ENCODE measurements at places on chromosomes 5 and 9. TPM values are rescaled to one million over a fixed set of nuclear protein-coding genes. Genes with fewer than 3 reads are reported as not detected.

GRCh38 chr9:21674894-21675293 lies 127.5 kb upstream of the MTAP start:
- no peak for DNase-seq

GRCh38 chr9:13447843-13448422 lies 168.4 kb upstream of the MPDZ start:
- no peak for DNase-seq

DNA sequence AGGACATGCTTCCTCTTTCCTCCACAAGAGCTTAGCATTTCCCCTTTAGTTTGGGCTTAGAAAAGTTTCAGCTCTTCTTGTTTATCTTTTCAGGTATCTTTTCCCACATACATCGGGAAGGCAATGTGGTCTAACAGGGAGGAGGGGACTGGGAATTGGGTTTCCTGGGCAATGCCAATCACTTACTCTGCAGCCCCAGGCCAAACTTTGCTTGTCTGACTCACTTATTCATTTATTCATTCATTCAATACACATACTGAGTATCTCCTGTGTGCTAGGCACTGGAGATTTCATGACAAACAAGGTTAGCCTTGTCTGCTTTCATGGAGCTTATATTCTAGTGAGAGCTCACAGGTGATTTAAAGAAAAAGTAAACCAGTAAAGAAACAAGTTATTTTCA lies 10.7 kb upstream of the POU4F3 start:
- DNase-seq = no peak

The PCDHGB5 gene
- polyA plus RNA-seq = 9.9 TPM

DNA sequence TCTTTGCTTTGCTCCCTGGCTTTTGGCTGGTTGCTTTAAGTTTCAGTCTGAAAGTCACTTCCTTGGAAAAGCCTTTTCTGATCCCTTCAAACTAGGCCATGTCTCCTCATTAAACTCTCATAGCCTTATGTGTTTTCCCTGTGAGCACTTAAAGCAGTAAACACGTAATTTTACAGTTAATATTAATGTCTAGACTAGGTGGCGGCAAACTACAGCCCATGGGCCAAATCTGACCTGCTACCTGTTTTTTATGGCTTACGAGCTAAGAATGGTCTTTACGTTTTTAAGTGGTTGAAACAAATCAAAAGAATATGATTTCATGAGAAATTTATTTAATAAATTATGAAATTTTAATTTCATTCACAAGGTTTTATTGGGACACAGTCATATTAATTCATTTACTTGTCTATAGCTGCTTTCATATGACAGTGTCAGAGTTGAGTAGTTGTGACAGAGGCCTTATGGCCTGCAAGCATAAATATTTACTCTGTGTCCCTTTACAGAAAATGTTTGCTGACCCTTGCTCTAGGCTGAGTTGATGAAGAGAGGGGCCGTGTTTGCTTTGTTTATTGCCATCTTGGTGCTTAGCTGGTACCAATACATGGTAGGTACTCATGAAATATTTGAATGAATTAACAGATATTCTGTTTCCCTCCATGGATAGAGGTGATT lies 7.4 kb downstream of the SLC44A1 start:
- no peak for DNase-seq

DNA sequence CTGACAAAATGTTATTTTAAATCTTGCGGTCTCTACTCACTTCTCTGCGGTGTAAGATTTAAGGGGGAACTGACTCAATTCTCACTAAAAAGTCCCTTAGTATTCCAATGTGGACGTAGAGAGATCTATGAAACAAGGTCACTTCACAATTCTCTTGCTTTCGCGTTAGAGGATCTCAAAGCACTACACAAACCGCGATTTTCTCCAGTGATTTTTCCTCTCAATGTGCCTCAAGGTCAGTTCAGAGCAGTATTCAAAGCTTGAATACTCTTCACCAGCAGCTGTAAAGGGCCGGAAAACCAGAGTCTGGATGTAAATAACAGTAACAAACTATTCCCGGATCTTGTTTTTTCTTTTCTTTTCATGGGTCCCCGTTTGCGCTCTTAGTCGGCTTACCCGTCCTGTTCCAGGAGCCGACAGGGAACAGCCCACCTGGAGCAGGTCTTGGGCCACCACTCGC lies 128.2 kb downstream of the TMEM161B start:
- no peak for DNase-seq

The ALDH1A1 gene
- 288 TPM for polyA plus RNA-seq

GRCh38 chr9:116525611-116526010 lies 161.5 kb upstream of the TRIM32 start:
- DNase-seq = no peak

The TOR1A gene
- 43.5 TPM for polyA plus RNA-seq

The ZNF366 gene
- polyA plus RNA-seq = 3.5 TPM

The RNF20 gene
- 55.7 TPM for polyA plus RNA-seq

The CA9 gene
- polyA plus RNA-seq = 0.63 TPM

GRCh38 chr9:137029058-137029936 lies 1.3 kb upstream of the ABCA2 start:
- DNase-seq = no peak

The GHR gene
- polyA plus RNA-seq = 17.1 TPM

The TAF11L5 gene
- not detected for polyA plus RNA-seq

The LRRC8A gene
- polyA plus RNA-seq = 27.6 TPM

The IL13 gene
- polyA plus RNA-seq = not detected

The IRX1 gene
- 28.6 TPM for polyA plus RNA-seq

The FBXL7 gene
- 79.3 TPM for polyA plus RNA-seq

GRCh38 chr5:143782588-143783386 lies 29.2 kb upstream of the HMHB1 start:
- no peak for DNase-seq

The ADGRV1 gene
- polyA plus RNA-seq = 10.4 TPM

- no peak for DNase-seq
These were observed 97.9 kb upstream of the EQTN start for GRCh38 chr9:27394826-27395201.

The TRAPPC13 gene
- polyA plus RNA-seq = 35.7 TPM

The ANXA2R gene
- 1.1 TPM for polyA plus RNA-seq

The TSSK1B gene
- polyA plus RNA-seq = not detected

DNA sequence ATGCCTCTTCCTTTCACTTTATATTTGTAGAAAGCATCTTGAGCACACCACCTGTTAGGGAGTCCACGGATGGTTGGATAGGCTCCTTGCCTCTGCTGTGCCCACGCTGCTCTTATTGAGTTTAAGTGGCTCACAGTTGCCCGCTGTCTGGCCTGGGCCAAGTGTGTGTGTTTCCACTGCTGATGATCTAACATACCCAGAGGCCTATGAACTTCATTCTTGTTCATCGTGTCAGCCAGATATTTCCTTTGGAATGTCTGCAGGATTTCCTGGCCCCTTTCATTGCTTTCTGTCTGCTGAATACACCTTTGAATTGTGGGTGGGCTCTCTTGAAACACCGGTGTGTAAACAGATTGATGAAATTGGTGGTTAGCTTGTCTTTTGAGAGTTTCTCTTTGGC lies 46.6 kb downstream of the MVB12B start:
- DNase-seq = no peak

GRCh38 chr5:156949424-156949823 lies 13.6 kb downstream of the TIMD4 start:
- no peak for DNase-seq

GRCh38 chr9:90846770-90847419 lies 45.3 kb downstream of the SYK start:
- DNase-seq = no peak
